ENCODE measurements at places on chromosomes 2 and 18. TPM values are rescaled to one million over a fixed set of nuclear protein-coding genes. Genes with fewer than 3 reads are reported as not detected.

Gene LONRF2
- 4.2 TPM for total RNA-seq

Gene CDKL4
- 2.1 TPM for total RNA-seq

Gene SKA1
- 0.52 TPM for total RNA-seq

Gene PRSS56
- total RNA-seq, result not detected

Gene SANBR
- 11.1 TPM for total RNA-seq

Gene ABCG8
- not detected for total RNA-seq

Gene MOCOS
- total RNA-seq, result 5.0 TPM

Gene IL36B
- not detected for total RNA-seq

Gene ARHGEF4
- 11.1 TPM for total RNA-seq

Gene SULT1C2
- total RNA-seq, result 5.8 TPM

Gene RPE
- 47.7 TPM for total RNA-seq

Gene PDE1A
- total RNA-seq, result 6.3 TPM

Gene FTCDNL1
- 2.1 TPM for total RNA-seq

Gene ATP6V1B1
- 2.1 TPM for total RNA-seq

Measured in upper lobe of right lung (tissue), 1 donor.